ENCODE measurements at places on chromosomes 3 and 15.

GRCh38 chr3:109853077-109853731 lies 515.9 kb upstream of the DPPA4 start:
- no peak for DNase-seq

DNA sequence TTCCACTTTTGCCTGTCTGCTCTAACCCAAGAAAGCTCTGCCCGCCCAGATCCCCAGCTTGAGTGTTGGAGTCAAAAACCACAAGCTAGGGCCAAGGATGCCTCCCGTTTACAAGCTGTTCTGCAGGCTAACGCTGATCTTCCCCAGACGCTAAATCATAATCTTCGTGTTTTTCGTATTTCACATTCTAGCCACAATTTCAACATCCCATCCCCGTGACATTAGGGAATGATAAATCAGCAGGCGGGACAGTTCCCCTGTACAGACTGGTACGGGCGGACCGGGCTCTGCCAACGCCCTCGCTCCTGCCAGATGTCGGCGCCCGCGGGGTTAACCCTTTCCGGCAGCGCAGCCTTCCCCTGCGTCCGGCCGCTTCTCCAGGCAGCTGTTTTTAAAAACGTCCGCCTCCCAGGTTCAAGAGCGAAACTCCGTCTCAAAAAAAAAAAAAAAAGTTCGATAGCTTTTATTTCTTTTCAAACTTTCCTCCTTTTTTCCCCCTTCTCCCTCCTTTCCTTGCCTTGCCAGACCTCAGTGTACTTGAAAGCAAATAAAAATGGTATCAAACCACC lies 81.0 kb upstream of the BNC1 start:
- DNase-seq = peak; percentile 53

DNA sequence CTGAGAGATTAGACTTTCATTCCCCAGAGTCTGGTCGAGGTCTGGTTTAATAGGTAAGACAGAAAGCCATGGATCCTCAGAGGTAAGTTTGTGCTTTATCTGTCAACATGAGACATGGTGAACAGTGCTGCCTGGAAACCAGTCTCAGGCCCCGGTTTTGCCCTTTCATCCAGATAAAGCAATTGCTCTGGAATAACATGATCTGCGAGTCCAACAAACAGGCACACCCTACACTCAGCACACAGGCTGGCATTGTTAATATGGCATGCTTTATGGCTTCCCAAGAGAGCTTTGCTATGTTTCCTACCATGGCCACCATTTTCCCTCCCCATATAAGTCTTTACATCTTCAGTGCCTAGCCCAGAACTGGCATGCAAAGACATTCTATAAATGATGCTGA lies 30.1 kb upstream of the MNS1 start:
- no peak for DNase-seq

GRCh38 chr3:111809186-111809585 lies 49.9 kb upstream of the PHLDB2 start:
- DNase-seq = no peak

DNA sequence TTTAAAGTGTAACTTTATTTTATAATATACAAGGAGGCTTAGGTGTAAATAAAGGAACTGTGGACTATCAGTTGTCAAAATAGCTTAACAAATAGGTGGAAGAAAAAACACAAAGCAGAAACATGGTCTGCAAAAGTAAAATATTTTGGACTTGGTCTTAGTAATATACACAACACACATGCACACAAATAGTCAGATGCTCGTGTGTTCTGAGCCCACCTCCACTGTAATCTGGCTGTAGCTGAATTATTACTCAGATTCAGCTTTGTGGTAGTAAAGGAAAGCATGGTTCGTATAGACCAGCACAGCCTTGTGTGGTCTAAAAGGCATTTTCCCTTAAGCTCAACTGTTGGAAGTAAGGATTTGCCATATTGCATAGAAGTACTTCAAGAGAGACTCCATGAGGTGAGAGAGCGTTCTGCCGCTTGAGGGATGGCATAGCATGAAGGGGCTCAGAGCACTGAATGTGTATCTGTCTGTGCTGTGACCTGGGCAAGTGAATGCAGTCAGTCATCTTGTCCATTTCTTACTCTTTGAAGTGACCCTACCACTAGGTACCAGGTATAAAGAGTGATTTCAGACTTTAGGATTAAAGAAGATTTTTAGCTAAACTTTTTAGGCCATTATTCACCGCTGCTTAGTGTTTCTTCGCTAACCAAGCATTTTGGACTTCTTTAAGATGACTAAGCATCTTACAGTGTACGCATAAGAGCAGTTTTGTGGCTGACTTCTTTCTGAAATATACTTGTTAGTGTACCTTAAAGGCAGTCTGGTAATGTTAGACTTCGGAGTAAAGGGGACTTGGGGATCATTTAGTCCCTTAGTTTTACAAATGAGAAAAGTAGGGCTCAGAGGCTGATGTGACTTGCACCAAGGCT lies 15.2 kb downstream of the TPM1 start:
- DNase-seq = no peak
